Hippocampal formation (tissue), 2 donors: ENCODE measurements at places on chromosomes 4 and X.

DNA sequence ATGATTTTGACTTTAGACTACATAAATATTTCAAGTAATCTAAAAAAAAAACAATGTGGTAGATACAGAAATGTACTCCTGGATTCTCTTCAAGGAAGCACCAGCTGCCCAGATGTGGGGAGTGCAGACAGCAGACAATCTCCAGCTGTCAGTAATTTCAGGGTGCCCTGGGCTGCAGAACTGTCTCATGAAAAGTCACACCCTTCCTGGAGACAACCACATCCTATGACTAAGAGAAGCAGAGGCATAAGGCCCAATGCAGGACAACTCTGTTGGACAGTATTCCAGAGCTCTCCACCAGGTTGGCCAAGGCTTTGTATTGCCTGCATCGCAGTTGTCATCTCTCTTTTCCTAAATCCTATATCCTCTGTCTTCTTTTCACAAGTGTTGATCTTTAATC is 34.4 kb upstream of the BLTP1 start:
- DNase-seq = no peak

DNA sequence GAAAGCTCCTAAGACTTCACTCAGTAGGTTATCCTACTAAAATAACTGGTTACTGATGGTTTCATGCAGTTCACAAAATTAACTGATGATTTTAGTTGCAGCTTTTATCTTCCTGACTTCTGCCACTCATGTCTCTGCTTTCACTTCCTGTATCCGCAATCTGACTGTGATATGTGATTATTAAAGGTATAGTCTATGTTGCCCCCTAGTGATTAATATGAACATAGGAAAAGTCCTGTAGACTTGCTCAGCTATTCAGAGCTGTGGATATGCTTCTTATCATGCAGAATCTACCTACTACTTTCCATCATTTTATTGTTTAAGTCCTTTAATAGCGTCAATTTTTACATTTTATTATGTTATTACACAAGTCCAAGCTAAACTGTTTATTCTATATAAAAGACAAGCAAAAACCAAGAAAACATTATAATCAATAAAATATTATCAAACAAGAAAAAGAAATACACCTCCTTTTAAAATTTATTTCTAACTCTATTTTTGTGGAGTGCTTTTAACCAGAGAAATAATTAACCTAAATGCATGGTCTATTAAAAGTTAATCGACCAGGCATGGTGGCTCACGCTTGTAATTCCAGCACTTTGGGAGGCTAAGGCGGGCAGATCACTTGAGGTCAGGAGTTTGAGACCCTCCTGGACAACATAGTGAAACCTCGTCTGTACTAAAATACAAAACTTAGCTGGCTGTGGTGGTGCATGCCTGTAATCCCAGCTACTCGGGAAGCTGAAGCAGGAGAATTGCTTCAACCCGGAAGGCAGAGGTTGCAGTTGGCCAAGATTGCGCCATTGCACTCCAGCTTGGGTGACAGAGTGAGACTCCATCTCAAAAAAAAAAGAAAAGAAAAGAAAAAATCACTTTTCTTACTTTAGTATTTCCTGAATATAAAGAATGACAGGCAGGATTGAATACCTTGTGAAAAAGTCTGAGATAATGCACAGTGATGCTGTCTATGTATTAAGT is 40.4 kb upstream of the TLR2 start:
- DNase-seq = no peak

DNA sequence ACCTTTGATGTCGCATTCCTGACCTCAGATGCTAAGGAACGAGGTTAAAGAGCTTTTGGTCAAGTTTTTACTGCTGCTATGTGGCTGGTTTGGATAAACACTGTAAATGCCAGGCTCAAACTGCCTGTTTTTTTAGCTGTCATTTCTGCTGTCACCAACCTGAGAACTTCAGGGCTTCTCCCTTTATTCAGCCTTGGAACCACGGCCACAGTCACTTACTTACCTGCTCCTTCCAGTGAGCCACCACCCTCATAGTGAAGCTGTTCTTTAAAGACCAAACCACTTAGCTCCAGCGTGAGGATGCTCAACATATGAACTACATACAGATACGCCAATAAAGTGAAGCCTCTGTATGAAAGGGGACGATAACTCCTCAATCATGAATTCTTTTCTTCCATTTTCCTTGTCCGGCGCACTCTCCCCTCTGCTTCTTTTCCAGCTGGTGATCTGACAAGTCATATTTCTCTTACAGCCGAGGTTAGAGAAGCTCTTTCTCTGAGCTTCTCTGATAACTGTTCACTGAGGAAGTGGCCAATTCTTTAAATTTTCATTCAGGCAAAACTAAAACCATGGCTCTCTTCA is 152.8 kb upstream of the ANK2 start:
- DNase-seq = no peak

GRCh38 chr4:1470393-1470670 is 64.1 kb upstream of the NKX1-1 start:
- no peak for DNase-seq

DNA sequence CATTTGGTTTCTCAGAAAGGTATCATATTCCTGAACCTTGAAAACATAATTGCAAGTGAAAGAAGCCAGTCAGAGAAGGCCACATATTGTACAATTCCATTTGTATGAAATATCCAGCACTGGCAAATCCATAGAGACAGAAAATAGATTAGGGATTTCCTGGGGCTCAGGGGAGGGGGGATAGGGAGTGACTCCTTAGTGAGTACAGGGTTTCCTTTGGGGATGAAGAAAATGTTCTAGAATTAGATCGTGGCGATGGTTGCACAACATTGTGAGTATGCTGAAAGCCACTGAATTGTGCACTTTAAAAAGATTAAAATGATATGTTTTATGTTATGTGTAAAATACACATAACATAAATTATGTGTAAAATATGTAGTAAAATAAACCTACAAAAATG is 10.3 kb downstream of the XPNPEP2 start:
- no peak for DNase-seq
